GM23248 (cell line): ENCODE measurements at places on chromosomes 2 and 18. TPM values are rescaled to one million over a fixed set of nuclear protein-coding genes. Genes with fewer than 3 reads are reported as not detected.

DNA sequence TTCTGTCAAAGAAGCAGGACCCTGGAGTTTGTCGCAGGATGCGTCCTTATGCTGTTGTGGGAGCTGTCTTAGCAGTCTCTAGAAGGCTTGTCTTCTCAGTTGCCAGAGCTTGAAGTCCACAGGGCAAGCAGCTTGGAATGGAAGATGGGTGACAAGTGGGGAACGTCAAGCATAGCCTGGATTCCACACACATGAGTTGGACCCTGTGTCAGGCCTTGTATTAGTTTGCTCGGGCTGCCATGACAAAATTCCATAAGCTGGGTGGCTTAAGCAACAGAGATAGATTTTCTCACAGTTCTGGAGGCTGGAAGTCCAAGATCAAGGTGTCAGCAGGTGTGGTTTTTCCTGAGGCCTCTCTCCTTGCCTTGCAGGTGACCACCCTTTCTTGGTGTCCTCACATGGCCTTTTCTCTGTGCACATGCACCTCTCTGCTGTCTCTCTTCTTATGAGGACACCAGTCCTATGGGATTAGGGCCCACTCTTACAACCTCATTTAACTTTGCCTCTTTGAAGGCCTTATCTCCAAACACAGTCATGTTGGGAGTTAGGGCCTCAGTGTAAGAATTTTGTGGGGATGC lies 51.3 kb downstream of the THNSL2 start:
- DNase-seq: no peak

DNA sequence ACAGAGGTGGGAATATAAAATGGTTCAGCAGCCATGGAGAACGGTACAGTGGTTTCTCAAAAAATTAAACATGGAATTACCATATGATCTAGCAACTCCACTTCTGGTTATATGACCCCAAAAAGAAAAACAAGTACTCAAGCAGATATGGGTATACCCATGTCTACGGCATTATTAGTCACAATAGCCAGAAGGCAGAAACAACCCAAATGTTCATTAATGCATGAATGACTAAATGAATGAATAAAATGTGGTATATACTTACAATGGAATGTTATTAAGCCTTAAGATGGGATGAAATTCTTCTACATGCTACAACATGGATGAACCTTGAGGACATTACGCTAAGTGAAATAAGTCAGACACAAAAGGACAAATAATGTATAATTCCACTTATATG lies 266.8 kb upstream of the FBXO11 start:
- DNase-seq: no peak

DNA sequence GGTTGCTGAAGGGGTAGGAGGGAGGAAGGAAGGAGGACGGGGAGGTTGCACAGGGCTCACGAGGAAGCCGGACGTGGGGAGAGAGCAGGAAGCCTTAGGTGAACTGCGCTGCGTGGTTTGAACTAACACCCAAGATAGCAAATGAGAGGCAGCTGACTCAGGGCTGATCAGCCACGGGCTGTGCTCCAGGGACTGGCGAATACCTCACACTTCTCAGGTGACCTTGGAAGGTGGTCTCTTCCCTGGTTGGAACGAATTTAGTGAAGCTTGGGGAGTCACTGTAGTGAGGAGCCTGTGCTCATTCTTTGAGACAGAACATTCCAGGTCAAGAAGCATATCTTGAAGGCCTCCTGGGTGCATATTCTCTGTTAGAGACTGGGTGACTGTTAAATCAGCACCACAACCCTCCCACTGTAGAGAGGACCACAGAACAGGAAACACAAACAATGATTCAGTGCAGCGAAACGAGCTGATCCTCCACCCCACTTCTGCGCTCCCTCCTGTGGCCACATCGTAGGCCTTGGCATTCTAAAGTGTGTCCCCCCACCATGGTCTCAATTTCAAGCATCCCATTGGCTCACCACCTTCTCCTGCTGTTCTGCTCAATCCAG lies 33.8 kb downstream of the TOGARAM2 start:
- peak; percentile 23 for DNase-seq

- no peak for DNase-seq
Measured at GRCh38 chr2:234745347-234745746, 206.5 kb upstream of the SH3BP4 start.

GRCh38 chr2:193989645-193990044 lies 1667.4 kb upstream of the SLC39A10 start:
- DNase-seq: no peak

DNA sequence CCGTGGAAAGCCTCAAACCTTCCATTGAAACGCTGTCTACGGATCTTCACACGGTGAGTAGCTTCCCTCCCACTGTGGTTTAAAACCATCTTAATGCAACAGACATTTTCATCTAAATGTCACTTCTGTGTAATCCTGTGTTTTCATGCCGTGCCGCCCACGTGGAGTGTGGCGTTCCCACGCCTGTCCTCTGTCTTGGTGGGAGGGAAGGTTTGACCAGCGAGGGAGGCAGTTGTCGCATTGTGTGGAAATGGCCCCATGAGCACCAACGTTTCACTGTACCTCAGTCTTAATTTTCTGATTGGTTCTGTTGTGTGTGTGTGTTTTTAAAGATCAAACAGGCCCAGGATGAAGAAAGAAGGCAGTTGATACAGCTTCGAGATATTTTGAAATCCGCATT lies 88.6 kb downstream of the ITGB1BP1 start:
- DNase-seq: no peak

DNA sequence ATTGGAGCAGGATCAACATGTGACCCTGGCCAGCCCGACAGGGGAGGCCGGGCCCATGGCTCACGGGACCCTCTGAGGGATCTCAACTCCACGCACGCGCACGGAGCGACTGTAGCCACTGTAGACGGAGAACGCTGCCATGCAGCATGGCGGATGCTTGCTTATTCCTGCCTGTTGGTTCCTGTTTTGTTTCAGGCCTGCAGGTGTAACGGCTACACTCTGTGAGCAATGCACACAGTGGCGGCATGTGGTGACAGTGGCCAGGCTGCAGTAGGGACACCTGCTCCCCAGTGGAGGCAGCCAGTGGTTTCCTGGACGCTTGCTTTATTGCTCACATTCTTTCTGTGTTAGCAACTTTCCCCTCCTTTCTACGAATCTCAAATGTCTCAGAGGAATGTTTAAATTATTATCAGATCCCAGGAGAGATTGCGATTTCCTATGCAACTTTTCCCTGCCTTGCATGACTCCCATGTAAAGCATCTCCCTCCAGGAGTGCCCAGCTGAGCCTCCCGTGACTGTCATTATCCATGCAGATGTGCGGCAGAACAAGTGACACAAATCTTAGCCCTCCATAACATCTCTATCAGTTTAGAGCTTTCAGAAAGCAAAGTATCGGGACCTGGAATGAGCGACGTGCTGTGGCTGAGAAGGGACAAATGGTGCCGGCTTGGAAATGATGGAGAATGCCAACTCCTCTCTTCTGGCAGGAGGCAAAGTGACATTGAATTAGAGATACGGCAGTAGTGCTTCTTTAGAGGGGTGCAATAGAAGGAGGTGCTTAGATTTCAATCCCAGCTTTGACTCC lies 209.7 kb downstream of the ASB1 start:
- DNase-seq: peak; percentile 58

DNA sequence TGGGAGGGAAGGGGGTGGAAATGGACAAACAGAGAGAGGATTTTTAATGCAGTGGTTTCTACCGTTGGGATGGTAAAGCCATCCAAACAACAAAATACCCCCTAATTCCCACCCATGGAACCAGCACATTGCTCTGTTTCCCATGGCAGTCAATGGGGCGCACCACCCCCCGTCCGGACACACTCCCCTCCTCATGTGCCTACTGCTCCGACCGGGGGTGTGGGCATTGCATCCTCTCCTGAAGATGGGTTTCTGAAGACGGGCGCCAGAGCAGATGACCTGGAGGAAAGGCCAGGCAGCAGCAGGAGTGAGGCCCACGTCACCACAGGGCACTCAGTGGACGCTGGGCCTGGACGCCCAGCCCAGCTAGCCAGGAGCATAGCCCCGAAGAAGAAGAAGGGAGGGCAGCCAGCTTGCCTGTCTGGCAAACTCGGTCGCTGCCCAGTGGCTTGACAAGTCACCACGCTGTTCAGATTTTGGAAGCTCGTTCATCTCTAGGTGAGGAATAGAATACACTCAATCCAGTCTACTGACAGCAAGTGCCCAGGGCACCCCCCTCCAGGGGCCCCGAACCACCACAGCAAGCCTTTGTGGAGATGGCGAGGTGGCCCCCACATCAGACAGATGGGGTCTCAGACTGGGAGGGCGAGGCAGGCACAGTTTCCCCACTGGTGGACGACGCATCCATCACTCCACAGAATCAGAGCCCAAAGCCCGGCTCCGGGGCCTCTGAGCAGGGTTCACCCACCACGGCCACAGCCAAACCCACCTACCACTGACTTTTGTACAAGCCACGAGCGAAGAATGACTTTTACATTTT lies 296.2 kb upstream of the SALL3 start:
- DNase-seq: no peak

- DNase-seq: no peak
Measured at GRCh38 chr18:26502823-26503222, 45.5 kb downstream of the KCTD1 start.

- DNase-seq: no peak
Measured at GRCh38 chr18:75346671-75347070, 80.8 kb downstream of the SMIM21 start.

DNA sequence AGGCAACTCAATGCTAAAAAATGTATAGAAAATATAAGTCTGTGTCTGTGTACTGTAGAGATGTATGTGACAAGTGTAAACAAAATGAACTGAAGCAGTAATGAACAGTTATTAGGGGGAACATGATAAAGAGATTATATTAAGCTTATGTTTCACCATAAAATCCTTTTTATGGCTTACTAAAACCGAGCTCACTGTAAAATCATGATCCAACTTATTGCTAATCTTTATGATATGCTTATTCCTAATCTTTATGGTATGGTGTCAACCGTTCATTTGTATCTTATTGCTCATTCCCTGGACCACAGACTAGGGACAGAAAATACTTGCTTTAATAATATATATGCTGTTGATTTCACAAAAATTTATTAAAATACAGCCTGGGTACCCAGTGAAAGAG lies 62.1 kb downstream of the TNFRSF11A start:
- no peak for DNase-seq

- DNase-seq: peak; percentile 45
Measured at GRCh38 chr2:47907039-47907781, 912 bp upstream of the FBXO11 start.

DNA sequence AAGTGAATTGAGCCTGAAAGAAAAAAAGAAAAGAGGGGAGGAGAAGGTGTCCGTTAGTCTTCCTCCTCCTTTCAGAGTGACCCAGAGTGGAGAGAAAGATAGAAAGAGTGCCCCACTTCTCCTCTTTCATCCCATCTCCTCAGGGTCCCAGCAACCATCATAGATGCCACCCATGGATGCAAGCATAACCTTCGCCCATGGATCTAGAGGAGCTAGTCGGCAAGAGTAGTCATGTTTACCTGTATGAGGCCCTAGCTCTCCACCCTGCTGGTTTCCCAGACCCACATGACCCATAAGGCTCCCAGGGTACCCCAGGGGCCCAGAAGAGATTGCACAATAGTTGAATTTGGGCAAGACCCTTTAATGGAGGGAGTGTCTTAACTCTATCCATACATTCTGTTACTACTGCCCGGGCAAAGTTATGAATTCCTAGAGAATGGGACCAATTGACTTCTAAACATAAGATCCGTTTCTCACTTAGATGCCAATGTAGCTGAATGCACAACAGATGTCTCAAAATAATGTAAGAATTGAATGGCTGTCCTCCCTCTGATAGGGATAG lies 56.1 kb upstream of the CDCA7 start:
- DNase-seq: no peak

GRCh38 chr2:43370705-43371104 lies 144.3 kb upstream of the ZFP36L2 start:
- DNase-seq: no peak

- peak; percentile 88 for DNase-seq
Measured at GRCh38 chr2:238425979-238426567, 654 bp upstream of the ASB1 start.

DNA sequence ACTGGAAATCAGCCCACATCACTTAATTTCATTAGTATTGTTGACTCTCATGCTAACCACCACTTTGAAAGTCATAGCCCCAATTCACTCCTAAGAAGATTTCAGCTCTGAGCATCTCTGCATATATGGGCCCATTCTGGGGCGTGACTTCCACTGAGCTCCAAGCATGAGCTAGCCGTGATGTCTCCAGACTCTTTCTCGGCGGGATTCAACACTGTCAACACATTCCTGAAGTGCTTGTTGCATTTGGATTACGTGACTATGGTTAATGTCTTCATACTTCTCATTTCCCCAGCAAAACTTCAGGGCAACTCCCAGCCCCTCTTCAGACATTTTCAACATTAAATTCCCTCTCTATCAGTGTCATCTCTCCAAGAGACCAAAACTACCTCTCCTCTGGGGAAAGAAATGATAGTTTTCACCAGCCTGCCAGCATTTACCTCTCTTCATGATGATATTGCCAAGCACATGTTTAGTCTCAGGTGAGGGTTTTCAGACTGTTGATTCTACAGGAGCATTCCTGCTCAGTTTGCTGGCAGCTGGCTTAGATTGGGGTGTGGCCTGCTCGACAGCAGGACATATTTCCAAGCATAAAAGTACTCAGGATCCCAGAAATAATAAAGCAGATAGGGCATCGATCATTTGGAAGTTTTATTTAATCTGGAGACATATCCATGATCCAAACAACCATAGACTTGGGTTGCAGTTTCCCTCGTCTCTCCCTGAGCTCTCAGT lies 81.7 kb downstream of the FEZ2 start:
- DNase-seq: peak; percentile 55

DNA sequence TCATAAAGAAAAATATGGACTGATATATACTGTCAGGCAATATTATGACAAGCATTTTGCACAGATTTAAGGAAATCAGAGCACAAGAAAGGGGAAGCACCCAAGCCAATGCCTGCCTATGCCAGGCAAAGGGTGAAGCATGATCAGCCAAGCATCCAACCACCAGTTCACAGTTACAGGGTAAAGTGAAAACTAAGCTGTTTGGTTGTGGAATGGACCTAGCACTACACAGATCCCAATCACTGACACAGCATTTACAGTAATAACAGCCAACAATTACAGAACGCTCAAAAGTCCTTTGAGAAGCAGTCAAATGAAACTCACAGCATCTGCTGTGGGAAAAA lies 90.3 kb downstream of the SP3 start:
- DNase-seq: no peak

GRCh38 chr2:38654528-38655381 lies 11.2 kb upstream of the GALM start:
- DNase-seq: no peak

- DNase-seq: no peak
Measured at GRCh38 chr2:83162421-83162820, 1296.7 kb downstream of the SUCLG1 start.

GRCh38 chr2:36618381-36618780 lies 20.4 kb upstream of the FEZ2 start:
- DNase-seq: peak; percentile 76

Gene MYO7B
- polyA plus RNA-seq: not detected in 2 replicates

Gene NPPC
- 0.26 and 0.29 TPM in 2 replicates for polyA plus RNA-seq

Gene LAMA1
- polyA plus RNA-seq: 2.8 and 3.1 TPM in 2 replicates

Gene UNC80
- not detected in 2 replicates for polyA plus RNA-seq

Gene VSNL1
- polyA plus RNA-seq: 0.70 and 0.72 TPM in 2 replicates

Gene AQP4
- polyA plus RNA-seq: not detected in 2 replicates

Gene DDX18
- 33.1 and 35.8 TPM in 2 replicates for polyA plus RNA-seq

Gene MBD2
- 9.5 and 11.2 TPM in 2 replicates for polyA plus RNA-seq

Gene UPP2
- polyA plus RNA-seq: not detected in 2 replicates

Gene LRP1B
- polyA plus RNA-seq: not detected in 2 replicates
